ENCODE measurements at places on chromosomes 5 and 9. TPM values are rescaled to one million over a fixed set of nuclear protein-coding genes. Genes with fewer than 3 reads are reported as not detected.

Gene BAAT
- under 0.01 TPM for total RNA-seq

Gene SV2C
- total RNA-seq = not detected

Gene ADGRV1
- total RNA-seq = 0.25 TPM

Gene LRRC14B
- not detected for total RNA-seq

Gene NR2F1
- total RNA-seq = 63.0 TPM

Gene FGD3
- total RNA-seq = not detected

Data from uterine smooth muscle cell (primary cell).